ENCODE measurements at places on chromosomes 6 and 20.
A peak's percentile ranks its signal among the peaks of the same experiment; 100 is the strongest.

- no peak for DNase-seq
These were observed 67.0 kb upstream of the TMEM30A start for GRCh38 chr6:75351570-75351969.

- DNase-seq, result no peak
These were observed 15.5 kb downstream of the EBF4 start for GRCh38 chr20:2708073-2708415.

GRCh38 chr6:33433001-33433543 is 13.2 kb downstream of the SYNGAP1 start:
- no peak for DNase-seq

DNA sequence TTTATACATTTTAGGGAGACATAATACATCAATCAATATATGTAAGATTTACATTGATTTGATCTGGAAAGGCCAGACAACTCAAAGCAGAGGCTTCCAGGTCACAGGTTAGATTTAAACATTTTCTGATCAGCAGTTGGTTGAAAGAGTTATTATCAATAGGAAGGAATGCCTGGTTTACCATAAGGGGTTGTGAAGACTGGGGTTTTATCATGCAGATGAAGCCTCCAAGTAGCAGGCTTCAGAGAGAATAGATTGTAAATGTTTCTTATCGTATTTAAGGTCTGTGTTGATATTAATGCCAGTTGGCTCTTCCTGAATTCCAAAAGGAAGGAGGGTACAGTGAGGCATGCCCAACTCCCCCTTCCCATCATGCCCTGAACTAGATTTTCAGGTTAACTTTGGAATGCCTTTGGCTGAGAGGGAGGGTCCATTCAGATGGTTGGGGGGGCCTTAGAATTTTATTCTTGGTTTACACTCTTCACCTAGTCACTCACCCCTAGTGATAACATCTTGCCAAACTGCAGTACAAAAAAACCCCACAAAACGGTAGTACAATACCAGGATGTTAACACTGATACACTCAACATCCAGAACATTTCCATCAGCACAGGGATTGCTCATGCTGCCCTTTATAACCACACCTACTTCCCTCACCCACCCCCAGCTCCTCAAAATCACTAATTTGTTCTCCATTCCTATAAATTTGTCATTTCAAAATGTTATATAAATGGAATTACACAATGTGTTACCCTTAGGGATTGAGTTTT is 259.6 kb upstream of the PLN start:
- no peak for DNase-seq

GRCh38 chr6:160261991-160262680 is 3.5 kb upstream of the SLC22A2 start:
- no peak for DNase-seq

GRCh38 chr6:30219244-30219643 is 6.0 kb upstream of the TRIM26 start:
- DNase-seq, result peak; percentile 45

DNA sequence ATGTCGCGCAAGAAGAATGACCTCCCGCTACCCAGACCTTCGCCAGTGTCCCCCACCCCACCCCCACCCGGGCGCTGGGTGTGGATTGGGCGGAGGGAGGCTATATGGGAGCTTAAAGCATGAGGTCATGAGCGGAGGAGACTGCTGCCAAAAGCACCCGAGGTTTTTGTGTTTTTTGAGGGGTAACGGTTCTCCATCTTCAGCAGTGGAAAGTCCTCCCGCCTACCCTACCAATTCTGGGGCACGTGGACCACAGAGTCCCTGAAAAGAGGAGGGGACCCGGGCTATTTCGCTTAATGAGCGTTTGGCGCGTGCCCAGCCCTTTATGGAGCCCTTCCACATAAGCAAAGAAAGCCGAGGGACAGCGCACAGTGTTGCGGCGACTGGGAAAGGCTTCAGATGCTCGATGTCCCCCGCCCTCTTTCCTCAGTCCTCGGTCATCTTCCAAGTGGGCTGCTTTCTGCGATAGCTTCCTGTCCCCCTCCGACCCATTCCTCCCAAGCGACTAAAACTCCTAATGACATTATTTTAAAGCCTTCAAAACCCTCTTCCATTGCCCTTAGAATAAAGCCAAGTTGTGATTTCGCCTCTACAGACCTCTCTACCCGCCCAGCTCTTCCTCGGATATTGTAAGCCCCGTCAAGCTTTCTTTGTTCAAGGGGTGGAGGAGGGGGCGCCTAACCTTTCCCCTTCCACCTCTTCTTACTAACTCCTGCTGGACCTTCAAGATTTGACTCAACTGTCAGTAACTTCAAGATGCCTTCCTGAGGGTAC is 2.1 kb upstream of the TRERF1 start:
- DNase-seq, result no peak

- peak; percentile 85 for DNase-seq
These were observed 3.3 kb downstream of the LRRC73 start for GRCh38 chr6:43506667-43507471.

- DNase-seq, result no peak
These were observed 40.9 kb downstream of the VSTM2L start for GRCh38 chr20:37943501-37944455.

- DNase-seq, result no peak
These were observed 58.8 kb downstream of the TPD52L1 start for GRCh38 chr6:125212377-125212776.

DNA sequence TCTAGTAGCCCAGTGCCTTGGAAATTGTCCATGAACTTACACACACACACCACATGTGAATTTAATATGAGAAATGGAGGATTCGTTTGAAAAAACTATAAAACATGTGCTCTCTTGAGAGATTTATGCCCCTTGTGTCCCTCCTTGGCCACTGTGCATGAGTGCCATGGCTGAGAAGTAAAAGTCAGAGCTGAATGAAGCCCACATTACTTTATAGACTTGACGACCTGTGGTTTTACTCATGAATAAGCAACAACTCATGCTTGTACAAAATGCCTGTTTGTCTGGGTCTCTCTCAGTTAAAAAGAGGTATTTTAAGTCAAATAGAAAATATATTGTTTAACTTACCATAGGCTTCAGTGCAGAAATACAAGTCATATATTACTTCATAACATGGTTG is 102.7 kb downstream of the KCNQ5 start:
- no peak for DNase-seq

GRCh38 chr6:13507306-13507860 is 20.0 kb upstream of the GFOD1 start:
- no peak for DNase-seq

GRCh38 chr20:11553603-11554002 is 364.1 kb upstream of the BTBD3 start:
- DNase-seq, result no peak

DNA sequence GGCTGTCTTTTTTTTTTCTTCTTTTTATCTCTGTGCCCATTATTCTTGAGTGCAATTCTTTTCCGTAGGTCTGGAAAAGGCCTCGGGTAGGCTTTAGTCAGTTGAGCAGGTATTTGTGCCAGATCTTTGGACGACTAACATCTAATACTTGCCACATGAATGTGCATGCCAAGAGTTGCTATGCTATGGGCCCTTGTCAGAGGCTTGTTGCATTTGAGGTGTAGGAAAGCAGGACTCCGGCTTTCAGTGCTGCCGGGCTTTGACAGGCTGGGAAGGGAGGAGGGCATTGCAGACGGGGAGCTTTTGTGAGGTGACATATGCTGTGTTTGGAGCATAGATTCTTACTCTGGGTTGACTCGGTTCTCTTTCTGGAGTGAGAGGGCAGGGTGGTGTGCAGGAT is 10.2 kb downstream of the LRRC1 start:
- DNase-seq, result no peak

- no peak for DNase-seq
These were observed 147.0 kb downstream of the MYB start for GRCh38 chr6:135328136-135328535.

GRCh38 chr20:37969949-37970855 is 63.1 kb downstream of the TTI1 start:
- DNase-seq, result no peak

DNA sequence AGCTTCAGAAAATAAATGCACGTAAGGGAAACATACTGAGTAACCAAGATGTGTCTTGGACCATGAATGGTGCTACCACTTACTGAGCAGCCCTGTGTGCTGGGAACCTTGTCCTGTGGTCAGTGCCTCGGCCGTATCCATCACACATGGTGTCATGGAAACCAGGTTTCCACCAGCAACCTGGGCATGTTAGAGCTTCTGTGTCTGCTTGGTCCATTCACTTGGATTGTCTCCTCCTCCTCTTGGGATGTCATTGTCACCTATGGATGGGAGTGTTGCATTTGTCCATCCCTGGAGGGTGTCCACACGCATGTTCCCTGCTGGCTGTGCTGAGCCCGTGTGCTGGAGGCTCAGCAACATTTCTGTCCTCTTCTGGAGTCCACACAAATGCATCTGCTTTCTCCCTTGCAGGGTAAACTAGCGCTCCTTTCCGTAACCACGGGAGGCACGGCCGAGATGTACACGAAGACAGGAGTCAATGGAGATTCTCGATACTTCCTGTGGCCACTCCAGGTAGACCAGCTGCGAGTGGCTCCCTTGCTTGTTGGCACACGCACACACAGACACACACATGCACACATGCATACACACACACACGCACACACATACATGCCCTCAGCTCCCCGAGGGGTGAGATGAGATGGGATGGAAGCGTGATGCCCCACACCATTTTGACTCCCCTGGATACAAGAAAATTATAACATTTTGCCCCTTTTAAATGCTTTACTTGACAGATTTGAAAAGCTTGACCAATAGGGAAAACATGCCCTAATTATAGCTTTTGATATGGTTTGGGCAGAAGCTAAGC is 17.0 kb downstream of the NQO2 start:
- DNase-seq, result no peak

DNA sequence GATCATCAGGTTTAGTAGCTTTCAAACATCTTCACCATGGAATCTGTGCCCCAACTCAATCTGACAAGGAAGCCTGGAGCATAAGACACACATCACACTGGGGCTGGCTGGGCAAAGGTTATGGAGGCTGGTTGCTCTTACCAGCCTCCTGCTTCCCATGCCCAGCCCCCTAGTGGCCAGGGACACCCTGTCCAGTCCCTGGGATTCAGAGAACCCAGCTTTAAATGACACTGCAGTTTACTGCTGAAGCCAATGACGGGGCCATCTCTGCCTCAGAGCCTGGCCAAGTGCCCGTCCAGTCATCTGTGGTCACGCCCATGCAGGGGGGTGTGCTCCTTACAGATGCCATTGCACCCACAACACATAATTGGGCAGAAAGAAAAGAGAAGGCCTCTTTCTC is 272.9 kb downstream of the SMOC2 start:
- no peak for DNase-seq

- peak; percentile 84 for DNase-seq
These were observed at the start of gene SMIM8 for GRCh38 chr6:87322304-87323212. Gene SMIM8 (plus strand): TSS chr6:87322588. CDS start chr6:87337032, 14,444 bp downstream.

- no peak for DNase-seq
These were observed 73.7 kb downstream of the FARS2 start for GRCh38 chr6:5335020-5335419.

- DNase-seq, result no peak
These were observed 120.9 kb upstream of the RPS6KA2 start for GRCh38 chr6:166747644-166748595.

DNA sequence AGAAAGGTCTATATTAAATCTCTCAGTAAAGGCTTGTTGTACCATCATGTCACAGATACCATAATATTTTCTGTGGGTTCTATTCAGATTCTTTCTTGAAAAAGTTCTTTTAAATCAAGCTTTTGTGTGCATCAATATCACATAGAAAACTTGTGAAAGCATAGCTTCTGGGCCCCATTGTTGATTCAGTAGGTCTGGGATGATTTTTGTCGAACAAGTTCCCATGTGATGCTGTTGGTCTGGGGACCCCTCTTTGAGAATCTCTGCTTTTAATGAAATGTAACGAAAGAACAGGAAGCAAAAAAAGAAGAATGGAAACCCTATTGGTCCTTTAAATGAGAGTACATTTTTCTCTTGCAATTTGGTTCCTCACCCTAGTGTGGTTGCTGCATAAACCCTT is 597.7 kb upstream of the CITED2 start:
- no peak for DNase-seq

GRCh38 chr6:124917769-124918168 is 44.5 kb upstream of the RNF217 start:
- DNase-seq, result no peak

- no peak for DNase-seq
These were observed 6.6 kb upstream of the GUCA1B start for GRCh38 chr6:42201382-42201781.

DNA sequence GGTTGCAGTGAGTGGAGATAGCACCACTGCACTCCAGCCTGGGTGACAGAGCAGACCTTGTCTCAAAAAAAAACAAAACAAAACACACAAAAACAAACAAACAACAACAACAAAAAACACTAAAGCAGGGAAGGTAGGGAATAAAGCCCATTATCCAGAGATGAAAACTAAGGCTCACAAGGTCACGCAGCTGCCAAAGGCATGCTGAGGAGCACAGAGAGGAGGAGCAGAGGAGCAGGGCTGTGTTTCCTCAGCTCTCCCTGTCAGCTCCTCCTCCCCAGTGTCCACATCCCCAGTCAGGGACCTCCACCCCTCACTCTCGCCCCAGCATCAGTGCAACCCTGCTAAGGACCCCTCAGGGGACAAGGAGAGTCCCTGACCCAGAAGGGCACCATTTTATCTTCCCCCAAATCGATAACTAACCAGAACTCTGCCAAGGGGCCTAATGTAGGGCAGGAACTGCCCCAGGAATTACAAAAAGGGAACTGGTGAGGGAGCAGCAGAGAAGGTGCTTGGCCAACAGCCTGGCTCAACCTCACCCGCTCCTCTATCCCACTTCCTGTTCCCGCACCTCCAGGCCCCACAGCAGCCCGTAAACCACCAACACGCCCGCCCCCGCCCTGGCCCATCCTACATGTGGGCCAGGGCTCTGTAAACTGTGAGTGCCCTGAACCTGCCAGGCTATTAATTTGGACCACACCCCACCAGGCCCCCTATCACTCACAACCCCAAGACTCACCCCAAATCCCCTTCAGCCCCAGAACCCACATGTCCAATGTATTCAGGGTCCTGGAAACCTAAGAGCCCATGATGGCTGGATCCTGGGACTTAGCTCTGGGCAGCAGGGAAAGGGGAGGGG is 9.0 kb downstream of the TEAD3 start:
- no peak for DNase-seq

- DNase-seq, result no peak
These were observed 47.8 kb downstream of the SLC35D3 start for GRCh38 chr6:136969930-136970329.

DNA sequence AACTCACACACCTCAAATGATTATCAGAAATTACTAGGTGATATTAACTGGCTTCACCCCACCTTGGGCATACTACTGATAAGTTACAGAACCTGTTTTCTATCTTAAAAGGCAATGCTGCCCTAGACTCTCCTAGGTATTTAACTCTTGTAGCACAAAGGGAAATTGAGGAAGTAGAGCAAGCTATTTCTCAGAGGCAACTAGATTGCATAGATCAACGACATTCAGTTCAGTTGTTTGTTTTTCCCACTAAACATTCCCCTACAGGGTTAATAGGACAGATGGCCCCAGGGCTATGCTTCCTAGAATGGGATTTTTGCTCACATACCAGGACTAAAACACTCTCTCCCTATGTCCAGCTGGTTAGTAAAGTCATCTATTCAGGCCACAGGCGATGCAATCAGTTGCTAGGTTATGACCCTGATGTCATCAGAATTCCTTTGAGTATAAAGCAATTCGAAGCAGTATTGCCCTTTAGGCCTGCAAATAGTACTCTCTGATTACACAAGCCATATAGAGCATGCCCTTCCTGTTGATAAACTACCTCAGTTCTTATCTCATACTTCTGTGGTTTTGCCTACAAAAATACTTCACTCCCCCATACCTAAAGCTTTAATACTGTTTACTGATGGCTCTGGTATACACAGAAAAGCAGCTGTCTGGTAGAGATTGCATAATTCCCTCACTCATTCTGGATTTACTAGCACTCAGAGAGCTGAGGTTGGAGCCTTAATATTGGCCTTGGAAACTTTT is 67.4 kb upstream of the ASCC3 start:
- no peak for DNase-seq

GRCh38 chr6:18021166-18021850 is 33.9 kb upstream of the KIF13A start:
- no peak for DNase-seq
